ENCODE measurements at places on chromosomes 5 and 9. TPM values are rescaled to one million over a fixed set of nuclear protein-coding genes. Genes with fewer than 3 reads are reported as not detected.

SUSD3 gene
- 14.2 TPM for total RNA-seq

SHOC1 gene
- not detected for total RNA-seq

PTGS1 gene
- total RNA-seq: 11.4 TPM

LCN15 gene
- not detected for total RNA-seq

SPATA31E1 gene
- under 0.01 TPM for total RNA-seq

FSD1L gene
- 9.9 TPM for total RNA-seq

ADAMTS6 gene
- total RNA-seq: 155 TPM

EGR1 gene
- 3.6 TPM for total RNA-seq

Data from uterine smooth muscle cell (primary cell).